ENCODE measurements at places on chromosomes 1 and 21. TPM values are rescaled to one million over a fixed set of nuclear protein-coding genes. Genes with fewer than 3 reads are reported as not detected.

ITPKB gene
- total RNA-seq = 5.8 TPM

STYXL2 gene
- total RNA-seq = not detected

GJA8 gene
- total RNA-seq = not detected

TRIM46 gene
- total RNA-seq = 0.17 TPM

KRTAP10-5 gene
- total RNA-seq = not detected

CD84 gene
- 5.8 TPM for total RNA-seq

NBPF3 gene
- 4.0 TPM for total RNA-seq

HCRTR1 gene
- not detected for total RNA-seq

NSL1 gene
- 31.3 TPM for total RNA-seq

TEDDM1 gene
- total RNA-seq = not detected

RHEX gene
- total RNA-seq = 0.67 TPM

BRINP2 gene
- total RNA-seq = 0.05 TPM

KCNJ15 gene
- 0.61 TPM for total RNA-seq

- DNase-seq = no peak
These were observed 3.8 kb downstream of the CELSR2 start for GRCh38 chr1:109252893-109253802.

- DNase-seq = no peak
These were observed 208 bp upstream of the MYBPH start for GRCh38 chr1:203175827-203176241.

DNA sequence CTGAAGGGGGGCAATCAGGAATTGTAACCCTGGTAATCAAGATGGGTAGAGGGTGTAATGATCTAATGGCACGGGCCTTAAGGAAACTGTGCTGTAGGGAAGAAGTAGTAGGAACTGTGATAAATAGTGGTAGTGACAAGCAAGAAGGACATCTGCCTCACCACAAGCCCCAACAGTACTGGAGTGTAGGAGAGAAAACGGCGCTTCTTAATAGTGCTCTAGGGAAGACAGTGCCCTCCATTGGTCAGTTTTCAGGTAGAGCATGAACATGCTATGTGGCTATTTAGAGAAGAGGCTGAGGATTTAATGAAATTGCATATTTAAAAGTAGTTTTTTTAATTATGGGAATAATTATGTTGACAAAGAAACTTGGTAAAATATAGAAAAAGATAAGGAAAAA lies 32.2 kb downstream of the SLC30A7 start:
- DNase-seq = no peak

DNA sequence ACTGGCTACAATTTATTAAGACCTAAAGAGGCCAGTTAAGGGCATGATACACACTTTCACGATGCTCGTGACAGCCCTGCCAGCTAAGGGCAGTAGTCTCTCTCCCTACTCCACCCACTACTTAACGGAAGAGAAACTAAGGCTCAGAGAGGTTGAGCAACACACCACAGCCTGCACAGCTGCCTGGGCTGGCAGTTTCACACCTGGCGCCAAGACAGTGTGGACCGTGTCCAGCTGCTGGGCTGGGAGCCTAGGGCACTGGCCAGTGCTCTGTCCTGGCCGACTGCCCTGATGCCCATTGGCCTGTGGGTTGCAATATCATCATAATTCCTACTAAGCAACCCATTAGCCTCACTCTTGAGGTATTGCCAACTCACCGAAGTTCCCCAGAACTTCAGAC lies 27.6 kb downstream of the TENT5C start:
- DNase-seq = no peak

GRCh38 chr1:44895919-44896734 lies 53.1 kb upstream of the PTCH2 start:
- DNase-seq = no peak

GRCh38 chr1:31939484-31940329 lies 1.5 kb upstream of the PTP4A2 start:
- peak; percentile 59 for DNase-seq

- no peak for DNase-seq
These were observed 3.1 kb downstream of the ACADM start for GRCh38 chr1:75727571-75727970.

DNA sequence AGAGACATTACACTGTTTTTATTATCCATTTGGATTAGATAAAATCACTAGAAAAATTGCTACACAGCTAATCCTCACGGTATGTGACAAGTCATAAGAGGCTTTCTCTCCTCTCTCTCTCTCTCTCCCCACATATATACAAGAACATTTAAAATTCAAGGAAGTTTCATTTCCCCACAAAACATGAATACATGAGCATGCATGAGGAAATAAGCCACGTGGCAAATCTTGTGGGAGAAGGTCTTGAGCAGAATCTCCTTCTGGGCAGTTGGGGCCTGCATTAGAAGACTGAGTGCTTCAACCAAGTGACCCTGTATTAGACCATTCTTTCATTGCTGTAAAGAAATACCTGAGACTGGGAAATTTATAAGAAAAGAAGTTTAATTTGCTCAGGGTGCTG lies 1313.1 kb downstream of the MRPL39 start:
- DNase-seq = no peak

DNA sequence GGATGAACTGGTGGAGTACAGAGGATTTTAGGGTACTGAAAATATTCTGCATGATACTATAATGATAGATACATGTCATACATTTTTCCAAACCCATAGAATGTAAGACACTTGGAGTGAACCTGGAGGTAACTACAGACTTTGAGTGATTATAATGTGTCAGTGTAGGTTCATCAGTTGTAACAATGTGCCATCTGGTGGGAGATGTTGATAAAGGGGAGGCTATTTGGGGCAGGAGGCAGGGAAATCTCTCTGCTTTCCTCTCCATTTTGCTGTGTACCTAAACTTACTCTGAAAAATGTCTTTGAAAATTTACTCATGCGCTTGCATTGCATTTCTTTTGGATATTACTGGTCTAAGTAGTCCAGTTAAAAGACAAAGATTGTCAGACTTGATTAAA lies 35.2 kb downstream of the PTBP2 start:
- DNase-seq = no peak

- DNase-seq = no peak
These were observed 25.8 kb upstream of the KCNA10 start for GRCh38 chr1:110544753-110545152.

GRCh38 chr1:56881417-56881816 lies 26.8 kb downstream of the C8A start:
- no peak for DNase-seq

GRCh38 chr1:190904091-190904695 lies 426.5 kb upstream of the BRINP3 start:
- no peak for DNase-seq

GRCh38 chr1:160046494-160047110 lies 14.8 kb upstream of the PIGM start:
- peak; percentile 65 for DNase-seq

- DNase-seq = no peak
These were observed 43.1 kb upstream of the CCSAP start for GRCh38 chr1:229385853-229386456.

DNA sequence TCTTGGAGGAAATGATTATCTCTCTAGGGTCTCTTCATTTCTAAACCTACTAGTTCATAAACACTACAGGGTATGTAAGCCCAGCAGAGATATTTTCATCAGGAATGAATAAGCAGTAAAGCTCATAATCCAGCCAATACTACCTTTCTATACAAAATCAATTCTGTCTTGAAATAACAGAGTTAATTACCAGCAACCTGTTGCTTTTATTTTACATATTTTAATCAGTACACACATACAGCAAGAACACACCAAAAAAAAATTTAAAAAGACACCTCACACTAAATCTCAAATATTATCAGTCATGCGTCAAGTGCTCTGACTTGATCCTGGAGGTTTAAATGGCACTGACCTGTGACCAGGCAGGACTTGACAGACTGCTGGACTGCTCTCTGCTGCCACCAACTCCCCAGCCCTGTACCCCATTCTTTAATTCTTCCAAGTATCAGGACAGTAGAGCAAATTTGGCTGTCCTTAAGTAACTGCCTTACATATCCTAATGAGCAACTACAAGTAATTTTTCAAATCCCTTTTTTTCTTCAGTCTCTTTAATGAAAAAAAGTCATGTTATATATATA lies 98.5 kb downstream of the CDC42BPA start:
- DNase-seq = no peak

DNA sequence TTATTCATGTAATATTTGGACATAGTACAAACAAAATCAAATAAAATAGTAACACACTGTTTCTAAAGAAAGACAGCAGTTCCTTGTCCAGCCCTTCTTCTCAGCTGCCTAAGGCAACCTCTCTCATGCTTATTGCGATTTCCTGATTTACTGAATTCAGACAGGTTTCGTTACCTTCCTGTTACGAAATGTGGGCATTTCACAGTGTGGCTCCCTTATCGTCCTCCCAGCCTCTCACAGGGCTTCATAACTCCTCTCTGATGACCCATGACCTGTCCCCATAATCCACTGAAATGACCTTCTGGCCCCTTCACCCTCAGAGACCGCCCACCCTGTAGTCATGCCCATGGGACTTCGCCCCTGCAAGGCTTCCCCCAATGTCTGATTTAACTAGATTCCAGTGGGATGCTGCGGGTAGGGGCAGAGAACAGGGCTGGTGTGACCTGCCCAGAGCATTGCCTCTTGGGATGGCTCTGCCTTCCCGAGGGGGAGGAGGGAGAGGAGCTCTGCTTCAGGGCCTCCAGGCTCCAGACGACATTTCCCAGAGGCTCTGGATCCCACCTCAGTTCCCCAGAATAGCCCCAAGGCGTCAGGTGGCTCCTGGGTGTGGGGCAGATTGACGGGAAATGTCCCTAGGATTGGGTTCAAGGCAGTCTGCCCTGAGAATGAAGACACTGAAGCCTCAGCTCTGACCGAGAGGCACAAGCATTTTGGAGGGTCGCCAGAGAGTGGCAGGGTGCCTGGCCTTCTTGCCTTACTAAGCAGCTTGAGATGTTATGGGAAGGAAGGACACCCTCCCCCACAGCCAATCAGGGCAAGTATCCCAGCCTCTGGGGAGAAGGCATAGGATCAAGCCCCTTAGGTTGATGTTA lies 20.6 kb downstream of the PADI2 start:
- DNase-seq = peak; percentile 50

DNA sequence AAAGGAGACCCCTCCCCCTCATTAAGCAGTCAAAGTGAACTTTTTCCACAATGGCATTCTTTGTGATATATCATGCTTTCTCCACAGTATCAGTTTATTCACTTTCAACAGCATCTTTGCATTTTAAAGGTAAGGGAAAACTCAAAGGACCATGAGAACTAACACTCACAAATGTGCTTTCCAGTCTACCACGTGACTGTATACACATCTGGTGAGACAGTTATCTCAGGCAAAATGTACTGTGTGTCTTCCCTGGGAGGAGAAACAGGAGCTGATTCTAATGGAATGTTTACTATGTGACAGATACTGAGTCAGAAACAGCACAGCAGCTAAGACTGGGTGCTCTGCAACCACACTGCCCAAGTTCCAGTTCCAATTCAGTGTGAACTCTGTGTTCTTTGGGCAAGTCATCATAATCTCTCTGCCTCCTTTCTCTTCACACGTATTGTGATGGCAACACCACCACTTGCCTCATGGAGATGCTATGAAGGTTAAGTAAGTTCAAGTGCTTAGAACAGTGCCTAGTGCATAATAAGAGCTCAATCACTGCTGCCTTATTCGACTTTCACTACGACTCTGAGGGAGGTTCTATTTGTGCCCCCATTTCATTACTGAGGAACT lies 79.0 kb downstream of the SLC45A1 start:
- no peak for DNase-seq

GRCh38 chr1:55447488-55447887 lies 232.3 kb upstream of the USP24 start:
- no peak for DNase-seq

GRCh38 chr21:31727181-31727580 lies 4.7 kb downstream of the SCAF4 start:
- no peak for DNase-seq

GRCh38 chr1:10539411-10540043 lies 64.8 kb downstream of the PEX14 start:
- DNase-seq = no peak

DNA sequence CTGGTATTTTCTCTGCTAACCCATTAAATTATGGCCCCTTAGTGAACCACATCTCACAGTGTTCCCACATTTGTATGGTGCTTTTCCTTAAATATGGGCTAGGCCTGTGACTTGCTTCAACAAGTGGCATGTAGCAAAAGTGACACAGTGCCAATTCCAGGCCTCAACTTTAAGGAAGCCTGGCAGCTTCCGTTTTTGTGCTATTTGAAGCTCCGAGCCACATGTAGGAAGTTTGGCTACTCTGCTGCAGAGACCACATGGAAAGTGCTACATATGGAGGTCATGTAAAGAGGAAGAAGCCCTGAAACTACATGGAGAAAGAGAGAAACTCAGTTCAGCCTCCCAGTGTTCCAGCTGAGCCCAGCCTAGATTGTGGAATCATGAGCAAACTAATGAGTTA lies 28.5 kb upstream of the DR1 start:
- DNase-seq = no peak

DNA sequence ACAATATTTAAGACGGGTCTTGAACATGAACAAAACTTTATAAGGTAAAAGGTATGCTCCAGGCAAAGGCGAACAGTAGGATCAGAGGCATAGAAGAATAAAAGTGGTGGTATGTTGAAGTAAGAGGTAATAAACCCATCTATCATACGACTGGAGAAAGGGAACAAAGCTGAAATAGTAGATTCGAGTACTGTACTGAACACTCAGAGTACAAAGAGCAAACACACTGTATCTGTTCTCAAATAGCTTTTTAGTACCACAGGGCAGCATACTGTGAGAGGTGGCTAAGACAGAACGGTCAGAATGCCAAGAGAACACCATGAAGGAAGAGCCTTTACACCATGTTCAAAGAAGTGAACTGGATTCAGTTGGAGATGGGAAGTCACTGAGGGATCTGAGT lies 83.2 kb downstream of the EPS15 start:
- DNase-seq = no peak

DNA sequence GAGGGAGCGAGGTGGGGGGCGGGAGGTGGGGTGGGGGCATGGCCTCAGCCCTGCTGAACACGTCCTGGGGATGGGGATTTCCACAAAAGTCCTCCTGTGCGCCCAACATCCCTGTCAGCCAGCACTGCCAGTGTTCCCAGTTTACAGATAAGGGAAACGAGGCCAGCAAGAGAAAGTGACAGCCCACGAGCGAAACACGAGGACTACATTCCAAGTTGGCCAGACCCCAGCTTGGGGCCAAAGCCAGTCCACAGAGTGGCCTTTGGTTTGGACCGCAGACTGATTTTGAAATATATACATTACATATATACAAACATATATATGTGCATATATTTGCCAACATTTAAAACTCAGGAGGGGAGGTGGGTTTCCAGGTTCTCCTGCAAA lies 5.0 kb downstream of the FBXO2 start:
- no peak for DNase-seq

GRCh38 chr1:44559330-44559729 lies 115.0 kb downstream of the TMEM53 start:
- DNase-seq = no peak

DNA sequence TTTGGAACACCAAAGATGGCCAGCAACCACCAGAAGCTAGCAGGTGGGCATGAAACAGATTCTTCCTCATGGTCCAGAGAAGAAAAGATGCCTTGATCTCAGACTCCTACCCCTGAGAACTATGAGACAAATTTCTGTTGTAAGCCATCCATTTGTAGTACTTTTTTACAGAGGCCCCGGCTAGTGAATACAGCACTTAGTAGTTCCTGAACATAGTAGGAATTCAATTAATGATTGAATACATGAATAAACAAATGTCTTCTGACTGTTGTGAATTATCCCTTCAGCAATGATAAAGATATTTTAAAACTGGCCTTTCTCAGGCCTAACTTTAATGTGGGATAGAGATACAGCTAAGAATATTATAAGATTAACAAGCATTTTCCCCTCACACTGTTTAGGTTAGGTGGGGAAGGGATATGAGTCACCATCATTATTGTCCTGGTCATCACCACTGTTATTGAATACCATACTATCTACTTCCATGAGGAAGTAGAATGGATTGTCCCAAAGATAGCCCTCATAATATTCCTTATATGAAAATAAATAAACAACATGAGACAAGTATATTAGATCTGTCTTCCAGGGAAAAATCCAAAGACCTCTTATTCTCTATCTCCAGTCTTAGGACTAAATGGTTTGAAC lies 51.4 kb downstream of the ADCY10 start:
- DNase-seq = no peak
